C1 segment of cervical spinal cord (tissue), 14 donors: ENCODE measurements at places on chromosomes 7 and 10.

- no peak for DNase-seq
Observed at GRCh38 chr10:86979296-86979818, 11.1 kb downstream of the ADIRF start.

DNA sequence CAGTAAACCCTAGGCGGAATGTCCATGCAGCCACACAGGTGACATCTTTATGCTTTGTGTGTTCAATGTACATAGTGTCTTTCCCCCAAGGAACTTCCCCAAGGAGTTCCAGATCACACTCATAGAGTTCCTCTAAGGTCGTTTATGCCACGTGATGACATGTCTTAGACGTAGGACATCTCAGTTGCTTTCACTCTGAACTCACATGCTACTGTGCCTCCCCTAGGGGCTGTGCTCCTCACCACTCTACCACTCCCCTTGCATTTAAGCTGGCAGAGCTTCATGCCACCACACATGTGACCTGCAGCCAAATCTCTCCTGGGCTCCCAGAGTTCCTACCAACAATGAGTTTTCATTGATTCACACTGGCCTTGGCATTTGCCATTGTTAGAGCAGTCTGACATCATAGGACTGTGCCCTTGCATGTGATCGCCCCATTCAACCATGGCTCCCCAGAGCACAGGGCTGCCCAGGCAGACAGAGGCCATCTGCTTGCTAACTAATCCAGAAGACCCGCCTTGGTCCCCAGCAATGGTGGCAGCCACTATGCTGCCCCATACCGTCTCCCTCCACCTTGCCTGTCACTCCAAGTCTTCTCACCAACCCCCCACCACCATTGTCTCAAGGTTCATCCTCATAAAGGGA is 95.3 kb upstream of the MACROH2A2 start:
- no peak for DNase-seq

- DNase-seq, result no peak
Observed at GRCh38 chr10:79023240-79024162, 45.3 kb upstream of the ZMIZ1 start.

- no peak for DNase-seq
Observed at GRCh38 chr7:116832692-116833091, 29.7 kb upstream of the CAPZA2 start.

- DNase-seq, result no peak
Observed at GRCh38 chr7:37663693-37664092, 19.9 kb upstream of the GPR141 start.

DNA sequence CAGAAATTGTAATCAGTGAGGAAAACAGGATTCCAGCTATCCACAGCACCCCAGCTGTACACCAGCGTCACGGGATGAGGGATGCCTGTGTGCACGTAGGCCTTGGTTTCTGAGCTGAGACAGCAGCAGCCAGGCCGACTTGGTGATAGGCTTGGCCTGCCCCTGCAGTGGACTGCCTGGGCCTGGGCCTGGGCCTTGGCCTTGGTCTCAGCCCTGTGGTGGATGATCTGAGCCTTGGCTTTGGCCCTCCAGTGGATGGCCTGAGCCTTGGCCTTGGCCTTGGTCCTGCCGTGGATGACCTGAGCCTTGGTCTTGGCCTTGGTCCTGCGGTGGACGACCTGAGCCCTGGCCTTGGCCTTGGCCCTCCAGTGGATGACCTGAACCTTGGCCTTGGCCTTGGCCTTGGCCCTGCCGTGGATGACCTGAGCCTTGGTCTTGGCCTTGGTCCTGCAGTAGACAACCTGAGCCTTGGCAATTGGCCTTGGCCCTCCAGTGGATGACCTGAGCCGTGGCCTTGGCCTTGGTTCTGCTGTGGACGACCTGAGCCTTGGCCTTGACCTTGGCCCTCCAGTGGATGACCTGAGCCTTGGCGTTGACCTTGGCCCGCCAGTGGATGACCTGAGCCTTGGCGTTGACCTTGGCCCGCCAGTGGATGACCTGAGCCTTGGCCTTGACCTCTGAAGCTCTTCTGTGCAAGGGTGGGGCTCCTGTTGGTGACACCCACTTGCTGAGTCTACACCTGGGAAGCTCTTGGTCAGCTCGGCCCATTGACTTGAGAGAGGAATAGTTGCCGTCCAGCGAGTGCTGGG is 93.8 kb downstream of the CUX1 start:
- no peak for DNase-seq

DNA sequence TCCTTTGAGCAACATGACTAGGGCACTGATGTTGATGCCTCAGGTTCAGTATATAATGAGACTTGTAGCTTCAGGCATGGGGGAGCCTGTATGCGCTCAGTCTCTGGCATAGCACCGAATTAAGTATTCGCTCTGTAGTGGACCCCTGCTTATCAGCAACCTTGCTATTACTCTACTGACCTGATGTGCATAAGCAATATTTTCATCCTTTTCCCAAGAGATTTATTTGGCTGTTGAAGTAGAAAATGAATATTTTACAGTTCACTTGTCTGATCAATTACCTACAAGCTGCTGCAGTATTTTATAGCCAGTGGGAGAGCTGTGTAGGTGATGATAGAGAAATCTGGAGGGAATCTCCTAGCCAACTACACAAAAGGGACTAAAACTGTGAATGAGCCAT is 781.6 kb upstream of the PHF14 start:
- DNase-seq, result no peak

DNA sequence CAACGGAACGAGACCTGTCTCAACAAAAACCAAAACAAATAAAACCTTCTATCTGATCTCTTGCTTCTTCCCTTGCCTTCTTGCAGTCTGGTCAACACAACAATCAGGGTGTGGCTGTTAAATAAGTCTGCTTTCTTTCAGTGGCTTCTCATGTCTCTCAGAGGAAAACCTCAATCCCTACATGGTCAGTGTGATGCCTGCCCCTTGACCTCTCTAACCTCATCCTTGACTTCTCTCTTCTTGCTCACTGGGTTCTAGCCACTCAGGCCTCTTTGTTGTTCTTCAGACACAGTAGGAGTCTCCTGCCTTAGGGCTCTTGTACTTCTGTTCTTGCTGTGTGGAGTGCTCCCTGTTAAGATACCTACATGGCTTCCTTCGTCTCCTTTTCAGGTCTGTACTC is 220.4 kb downstream of the SDHAF3 start:
- no peak for DNase-seq

- DNase-seq, result no peak
Observed at GRCh38 chr10:93701866-93702209, 554 bp downstream of the FRA10AC1 start.

- no peak for DNase-seq
Observed at GRCh38 chr10:11516431-11516746, 95.1 kb downstream of the USP6NL start.

DNA sequence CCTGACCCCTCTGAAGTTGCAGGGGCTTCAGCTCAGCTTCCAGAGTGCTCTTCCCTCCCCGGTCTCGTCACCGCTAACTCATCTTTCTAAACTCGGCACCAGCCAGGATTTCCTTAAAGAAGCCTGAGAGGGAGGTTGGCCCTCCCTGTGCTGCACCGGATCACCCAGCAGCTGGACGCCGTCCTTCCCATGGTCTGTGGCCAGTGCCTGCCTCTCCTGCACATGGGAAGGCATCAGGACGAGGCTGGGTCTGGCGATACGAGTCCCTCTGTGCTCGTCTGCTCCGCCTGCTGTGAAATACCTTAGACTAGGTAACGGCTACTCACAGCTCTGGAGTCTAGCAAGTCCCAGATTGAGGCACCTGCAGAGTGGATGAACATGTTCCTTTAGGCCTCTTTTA is 179.1 kb downstream of the ZMYND11 start:
- DNase-seq, result no peak

GRCh38 chr7:28953633-28954032 is 4.5 kb downstream of the TRIL start:
- DNase-seq, result no peak

DNA sequence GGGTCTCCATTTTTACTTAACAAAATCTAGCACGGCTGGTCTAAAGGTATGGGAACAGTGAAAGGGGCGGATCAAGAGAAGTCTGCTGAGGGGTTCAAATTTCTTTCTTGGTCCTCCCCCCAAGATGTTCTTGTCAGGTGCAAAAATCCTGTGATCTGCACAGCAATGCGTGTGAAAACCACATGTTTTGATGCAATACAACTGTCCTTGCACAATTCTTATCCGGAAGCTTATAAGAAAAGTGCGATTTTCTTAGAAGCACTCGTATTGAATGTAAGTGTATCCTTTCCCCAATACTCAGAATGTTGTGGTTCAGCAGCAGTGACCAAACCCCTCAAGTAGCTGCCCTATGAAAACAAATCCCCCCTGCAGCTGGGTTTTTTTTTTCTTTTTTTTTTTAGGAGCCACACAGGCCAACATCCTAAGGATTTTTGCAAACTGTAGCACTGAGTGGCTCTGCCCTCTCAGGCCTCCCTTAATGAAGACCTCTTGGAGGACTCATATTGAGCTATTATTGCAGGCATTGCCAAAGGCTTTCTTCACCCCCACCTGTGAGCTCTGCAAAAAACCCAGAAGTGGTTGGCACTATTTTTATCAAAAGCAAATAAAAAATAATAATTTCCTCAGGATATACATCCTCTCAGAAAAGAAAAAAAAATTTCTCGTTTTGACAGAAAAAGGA is 151.9 kb upstream of the ITGB1 start:
- no peak for DNase-seq

- no peak for DNase-seq
Observed at GRCh38 chr7:124480036-124480820, 285.4 kb downstream of the GPR37 start.

GRCh38 chr10:98168147-98168546 is 33.7 kb downstream of the R3HCC1L start:
- DNase-seq, result no peak

- DNase-seq, result no peak
Observed at GRCh38 chr10:131654471-131655087, 246.2 kb upstream of the PPP2R2D start.

GRCh38 chr10:111017098-111017497 is 59.7 kb upstream of the ADRA2A start:
- DNase-seq, result no peak

- DNase-seq, result no peak
Observed at GRCh38 chr10:29332061-29332760, 43.3 kb downstream of the LYZL1 start.

DNA sequence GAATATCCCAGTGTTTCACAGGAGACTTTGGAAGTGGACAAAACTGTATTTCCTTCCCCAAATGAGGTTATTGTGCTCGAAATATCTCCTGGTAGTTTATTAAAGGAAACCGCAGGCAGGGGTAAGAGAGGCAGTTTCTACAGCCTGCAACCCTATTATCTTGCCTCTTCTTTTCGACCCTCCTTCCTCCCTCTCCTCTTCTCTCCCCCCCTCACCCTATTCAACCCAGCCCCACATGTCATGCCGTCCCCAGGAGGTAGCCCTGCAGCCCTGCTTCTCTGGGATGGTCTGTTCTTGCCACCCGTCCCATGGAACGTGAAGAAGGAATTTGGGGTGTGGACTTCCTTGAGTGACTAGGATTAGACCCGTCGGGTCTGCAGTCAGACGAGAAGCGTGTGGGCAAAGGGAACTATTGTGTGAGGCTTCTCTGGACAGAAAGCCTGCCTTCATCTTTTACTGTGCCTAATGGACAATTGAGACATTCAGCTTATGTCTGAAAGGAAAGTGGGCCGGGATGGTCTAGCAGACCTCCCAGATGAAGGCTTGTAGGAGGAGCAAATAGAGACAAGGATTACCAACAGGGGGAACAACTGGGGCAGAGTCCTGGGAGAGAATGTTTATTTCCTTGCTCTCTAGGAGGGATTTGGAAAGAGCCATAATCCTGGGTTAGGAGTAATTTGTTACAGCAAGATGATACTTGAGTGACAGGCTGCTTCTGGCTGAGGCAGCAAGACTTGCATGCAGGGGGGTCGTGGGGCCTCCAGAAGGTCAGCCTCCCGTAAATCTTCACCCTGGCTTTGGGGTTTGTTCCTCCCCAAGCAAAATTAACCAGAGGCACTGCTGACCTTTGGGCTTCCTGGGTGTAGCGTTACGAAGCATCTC is 77.8 kb downstream of the TCF7L2 start:
- no peak for DNase-seq

DNA sequence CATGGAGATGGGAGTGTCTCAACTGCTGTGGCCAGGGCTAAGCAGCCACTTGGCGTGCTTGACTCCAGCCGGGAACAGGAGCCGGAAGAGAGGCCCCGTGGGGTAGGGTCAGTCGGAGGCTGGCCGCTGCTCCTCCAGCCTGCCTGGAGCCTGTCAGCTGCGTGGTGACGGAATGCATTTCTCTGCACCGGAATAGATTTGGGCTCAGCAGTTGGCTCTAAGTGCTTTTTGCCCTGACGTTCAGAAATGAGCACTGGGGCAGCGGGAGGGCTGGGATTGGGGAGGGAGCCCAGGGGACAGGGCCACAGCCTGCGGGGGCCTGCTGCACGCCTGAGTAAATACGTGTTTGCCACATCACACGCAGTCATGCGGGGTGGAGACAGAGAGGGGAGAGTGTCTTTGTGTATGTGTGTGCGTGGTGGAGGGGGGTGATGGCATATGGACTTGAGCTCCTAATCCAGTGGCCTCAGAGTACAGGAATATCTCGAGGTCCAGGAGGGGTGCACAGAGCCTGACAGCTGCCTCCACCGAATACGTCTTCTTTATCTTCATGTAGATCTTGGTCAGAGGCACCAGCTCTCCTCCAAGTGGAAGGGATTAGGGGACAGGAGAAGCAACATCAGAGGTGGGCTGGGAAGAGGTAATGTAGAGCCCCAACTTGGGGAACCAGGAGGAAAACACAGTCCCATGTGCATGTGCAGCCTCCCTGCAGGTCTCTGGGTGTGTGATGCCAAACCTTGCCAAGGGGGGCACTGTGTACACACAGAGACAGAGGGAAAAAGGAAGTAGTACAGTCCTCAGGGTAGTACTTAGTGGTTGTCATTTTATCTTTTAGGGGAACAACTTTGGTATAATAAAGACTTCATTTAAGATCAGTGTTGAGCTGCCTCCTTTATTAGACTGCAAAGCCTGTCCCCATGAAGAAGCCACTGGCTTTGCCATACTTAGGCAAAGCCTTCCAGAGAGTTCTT is 151.4 kb downstream of the CDH23 start:
- DNase-seq, result peak; percentile 17

GRCh38 chr7:106736123-106736507 is 75.2 kb upstream of the CCDC71L start:
- no peak for DNase-seq

DNA sequence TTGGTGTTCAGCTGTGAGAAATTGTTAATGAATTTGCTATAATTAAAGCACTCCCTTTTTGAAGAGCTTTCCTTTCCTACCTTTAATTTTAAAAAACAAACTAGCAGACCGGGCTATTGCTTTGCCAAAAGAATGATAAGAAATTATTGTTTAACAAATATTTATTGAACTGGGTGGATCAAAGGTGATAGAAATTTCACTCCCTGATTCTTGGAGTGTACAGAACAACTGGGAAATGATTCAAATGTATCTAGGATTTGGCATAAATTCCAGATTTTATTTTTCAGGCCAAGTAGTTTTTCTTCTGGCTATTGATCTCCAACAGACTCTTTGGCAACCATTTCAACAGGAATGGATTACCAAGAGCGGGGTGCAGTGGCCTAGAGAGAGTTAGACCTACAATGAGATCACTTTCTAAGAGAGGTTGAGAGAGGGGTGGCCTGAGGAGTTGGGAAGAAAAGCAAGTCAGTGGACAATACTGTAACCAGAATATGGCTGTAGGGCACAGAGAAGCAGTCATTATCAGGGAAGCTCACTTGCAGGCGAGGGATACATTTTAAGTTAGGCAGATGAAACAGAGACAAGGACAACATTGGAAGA is 71.9 kb downstream of the PLXDC2 start:
- no peak for DNase-seq

- no peak for DNase-seq
Observed at GRCh38 chr10:132446195-132446581, 49.2 kb downstream of the PWWP2B start.

GRCh38 chr7:70446448-70447143 is 685.3 kb upstream of the GALNT17 start:
- DNase-seq, result no peak
